ENCODE measurements at places on chromosomes 5 and 9.
A peak's percentile ranks its signal among the peaks of the same experiment; 100 is the strongest.

- DNase-seq: no peak
Measured at GRCh38 chr9:79237861-79238260, 333.9 kb upstream of the TLE4 start.

DNA sequence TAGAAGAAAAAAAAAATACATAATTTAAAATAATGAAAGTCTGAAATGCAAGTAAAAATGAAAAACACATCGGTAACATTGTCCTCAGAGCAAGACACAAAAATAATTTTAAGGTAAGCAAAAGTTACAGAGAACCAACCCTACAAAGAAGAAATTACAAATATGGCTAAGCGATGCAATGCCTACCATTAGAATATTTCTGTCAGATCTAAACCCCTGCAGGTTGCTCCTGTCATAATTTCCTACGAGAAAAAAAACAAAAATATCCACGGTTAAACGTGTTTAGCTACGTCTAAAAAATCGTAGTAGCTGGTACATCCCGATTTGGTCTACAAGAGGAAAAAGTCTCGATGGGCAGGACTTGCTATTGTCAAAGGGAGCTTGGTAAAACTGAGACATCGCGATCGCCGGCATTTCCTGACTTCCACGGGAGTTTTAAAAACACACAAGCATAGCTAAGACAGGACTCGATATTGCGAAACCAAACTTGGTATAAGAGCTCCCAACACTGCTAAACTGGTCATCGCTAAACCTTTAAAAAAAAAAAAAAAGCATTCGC lies 1.1 kb upstream of the ANXA2R start:
- peak; percentile 48 for DNase-seq

DNA sequence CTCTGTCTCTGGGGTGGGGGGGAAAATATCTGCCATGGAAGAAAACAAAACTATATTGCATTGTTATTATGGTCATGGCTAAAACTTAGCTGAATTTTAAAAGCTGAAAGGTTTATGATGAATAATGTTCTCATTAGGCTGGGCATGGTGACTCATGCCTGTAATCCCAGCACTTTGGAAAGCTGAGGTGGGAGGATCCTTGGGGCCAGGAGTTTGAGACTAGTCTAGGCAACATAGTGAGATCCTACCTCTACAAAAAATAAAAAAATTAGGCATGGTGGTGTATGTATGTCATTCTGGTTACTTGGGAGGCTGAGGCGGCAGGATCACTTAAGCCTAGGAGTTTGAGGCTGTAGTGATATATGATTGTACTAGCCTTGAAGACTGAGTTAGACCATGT lies 44.5 kb downstream of the IPO11 start:
- DNase-seq: no peak

GRCh38 chr5:167920589-167920988 lies 370.9 kb upstream of the WWC1 start:
- no peak for DNase-seq

DNA sequence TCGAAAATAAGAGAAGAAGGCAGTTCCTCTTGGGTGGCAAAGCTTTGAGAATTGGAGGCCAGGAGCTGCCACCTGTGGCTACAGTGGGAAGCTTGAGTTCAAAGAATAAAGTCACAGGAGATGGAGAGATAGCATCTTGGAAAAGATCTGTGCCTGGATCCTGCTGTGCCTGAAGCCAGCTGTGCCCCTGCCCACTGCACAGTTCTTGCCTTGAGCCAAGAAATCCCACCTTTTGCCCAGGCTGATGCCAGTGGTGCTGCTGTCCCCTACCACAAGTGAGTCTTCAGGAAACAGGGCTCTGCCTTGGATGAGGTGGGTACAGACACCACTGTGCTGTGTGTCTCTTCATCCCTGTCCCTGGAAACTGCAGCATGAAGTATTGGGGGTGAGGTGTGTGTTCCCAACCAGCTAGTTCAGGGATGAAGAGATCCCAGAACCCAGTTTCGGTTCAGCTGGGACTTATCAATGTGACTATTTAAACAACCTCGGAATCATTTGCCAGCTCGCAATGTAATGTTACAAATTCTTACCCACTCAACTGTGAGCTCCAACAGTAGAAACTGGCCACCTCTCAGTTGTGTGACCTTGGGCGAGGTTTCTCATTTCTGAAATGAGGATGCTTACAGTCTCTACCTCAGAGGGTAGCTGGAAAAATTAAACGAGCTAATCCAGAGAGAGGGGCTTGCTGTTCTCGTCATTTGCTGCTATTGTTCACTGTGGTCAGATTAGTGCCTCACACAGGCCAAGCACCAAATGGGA lies 5.9 kb downstream of the IER5L start:
- DNase-seq: no peak

DNA sequence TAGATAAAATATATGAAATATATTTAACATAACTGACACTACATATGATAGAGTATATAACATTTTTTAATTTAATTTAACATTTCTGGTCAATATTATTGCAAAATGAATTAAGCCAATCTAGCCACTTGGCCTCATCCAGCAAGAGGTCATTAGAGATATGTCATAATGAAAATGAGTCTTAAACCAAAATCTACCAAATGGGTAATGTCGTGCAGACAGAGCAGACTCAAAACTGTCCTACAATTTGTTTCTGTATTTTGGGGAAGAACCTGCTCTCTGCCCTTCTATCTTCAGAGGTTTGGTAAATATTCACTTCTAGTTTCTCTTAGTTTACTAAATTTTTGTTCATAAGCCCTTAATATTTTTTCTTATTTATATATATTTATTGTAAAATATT lies 61.4 kb downstream of the ARHGEF28 start:
- DNase-seq: no peak

DNA sequence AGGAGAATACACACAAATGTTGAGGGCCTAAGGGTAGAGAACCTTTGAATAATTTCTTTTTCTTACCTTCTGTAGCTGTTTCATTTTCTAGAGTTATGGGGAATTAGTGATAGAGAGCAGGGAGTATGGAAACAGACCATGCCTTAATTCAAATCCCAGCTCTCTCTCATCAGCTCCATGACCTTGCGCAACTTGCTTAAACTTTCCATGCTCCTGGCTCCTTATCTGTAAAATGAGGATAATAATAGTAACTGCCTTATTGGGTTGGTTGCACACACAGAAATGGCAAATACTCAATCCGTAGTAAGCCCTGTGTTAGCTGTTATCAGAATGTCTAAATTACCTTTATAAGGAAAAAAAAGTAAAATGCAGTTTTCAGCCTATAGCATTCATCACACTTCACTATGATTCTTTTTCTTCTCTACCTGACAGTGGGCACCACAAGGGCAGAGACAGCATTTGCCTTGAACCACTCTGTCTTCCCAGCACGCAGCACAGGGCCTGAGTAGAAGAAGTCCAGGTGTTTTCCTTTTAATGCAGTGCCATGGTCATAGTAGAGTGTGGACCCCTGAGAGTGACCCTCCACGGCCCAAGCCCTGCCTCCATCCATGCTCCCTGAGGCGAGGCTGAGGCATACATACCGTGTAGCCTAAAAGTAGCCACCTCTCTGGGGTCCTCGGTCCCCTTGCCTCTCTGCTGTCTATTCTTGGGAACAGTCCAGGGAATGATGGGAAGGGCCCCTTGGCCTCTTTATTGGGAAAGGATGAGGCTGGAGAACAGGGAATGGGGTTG lies 17.4 kb downstream of the C5orf15 start:
- DNase-seq: no peak

GRCh38 chr5:172207511-172207910 lies 13.5 kb downstream of the EFCAB9 start:
- no peak for DNase-seq

- peak; percentile 40 for DNase-seq
Measured at GRCh38 chr5:62720031-62720441, 141.4 kb downstream of the LRRC70 start.

DNA sequence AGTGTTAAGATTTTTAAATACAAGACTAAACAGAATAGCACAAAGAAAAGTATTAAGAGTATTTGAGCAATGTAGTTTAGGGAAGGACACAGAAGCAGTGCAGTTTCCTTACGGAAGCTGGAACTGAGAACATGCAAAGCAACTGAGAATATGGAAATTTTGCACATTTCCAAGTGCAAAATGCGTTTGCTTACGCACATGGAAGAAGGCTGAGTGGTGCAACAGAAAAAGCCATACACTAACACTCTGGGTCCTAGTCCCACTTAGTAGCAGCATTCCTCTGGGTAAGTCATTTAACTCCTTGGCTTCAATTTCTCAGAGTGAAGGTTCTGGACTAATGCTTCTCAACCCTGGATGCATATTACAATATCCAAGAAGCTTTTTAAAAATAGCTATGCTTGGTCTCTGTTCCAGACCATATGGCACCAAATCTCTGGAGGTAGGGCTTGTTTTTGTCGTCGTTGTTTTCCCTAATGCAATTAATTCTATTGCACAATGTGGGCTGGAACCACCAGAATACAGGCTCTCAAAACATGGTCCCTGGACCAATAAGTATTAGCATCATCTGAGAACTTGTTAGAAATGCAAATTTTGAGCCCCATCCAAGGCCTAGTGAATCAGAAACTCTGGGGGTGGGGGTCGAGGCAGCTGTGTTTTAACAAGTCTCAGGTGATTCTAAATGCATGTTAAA lies 65.2 kb upstream of the DEPDC1B start:
- no peak for DNase-seq

GRCh38 chr5:159385536-159385935 lies 55.2 kb upstream of the IL12B start:
- no peak for DNase-seq

DNA sequence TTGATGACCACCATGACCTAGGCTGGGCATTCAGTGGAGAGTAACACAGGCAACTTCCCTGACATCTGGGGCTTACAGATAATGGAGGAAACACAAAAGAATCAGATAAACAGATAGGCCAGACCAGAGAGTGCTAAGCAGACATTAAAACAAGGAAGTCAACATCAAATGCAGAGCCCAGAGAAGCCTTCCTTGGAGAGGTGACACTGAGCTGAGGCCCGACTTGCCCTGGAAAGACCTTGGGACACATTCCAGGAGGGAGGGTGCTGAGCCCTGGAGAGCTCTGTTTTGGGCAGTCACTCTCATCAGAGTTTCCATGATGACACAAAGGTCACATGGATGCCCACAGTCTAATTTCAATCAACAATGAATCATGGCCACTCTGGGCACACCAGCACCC lies 31.9 kb upstream of the C5orf58 start:
- no peak for DNase-seq

DNA sequence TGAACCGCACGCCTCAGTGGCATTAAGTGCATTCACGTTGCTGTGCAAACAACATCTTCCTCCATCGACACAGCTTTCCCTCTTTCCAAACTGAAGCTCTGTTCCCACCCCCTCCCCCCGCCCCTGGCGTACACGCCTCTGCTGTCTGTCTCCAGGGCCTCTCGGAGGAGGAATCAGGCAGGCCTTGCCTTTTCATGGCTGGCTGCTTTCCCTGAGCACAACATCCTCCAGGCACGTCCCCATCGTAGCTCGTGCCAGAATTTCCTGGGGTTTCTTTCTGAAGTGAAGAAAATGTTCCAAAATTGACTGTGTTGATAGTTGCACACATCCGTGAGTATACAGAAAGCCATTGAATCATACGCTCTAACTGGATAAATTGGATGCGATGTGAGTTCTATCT lies 22.3 kb upstream of the TMEM250 start:
- DNase-seq: no peak

DNA sequence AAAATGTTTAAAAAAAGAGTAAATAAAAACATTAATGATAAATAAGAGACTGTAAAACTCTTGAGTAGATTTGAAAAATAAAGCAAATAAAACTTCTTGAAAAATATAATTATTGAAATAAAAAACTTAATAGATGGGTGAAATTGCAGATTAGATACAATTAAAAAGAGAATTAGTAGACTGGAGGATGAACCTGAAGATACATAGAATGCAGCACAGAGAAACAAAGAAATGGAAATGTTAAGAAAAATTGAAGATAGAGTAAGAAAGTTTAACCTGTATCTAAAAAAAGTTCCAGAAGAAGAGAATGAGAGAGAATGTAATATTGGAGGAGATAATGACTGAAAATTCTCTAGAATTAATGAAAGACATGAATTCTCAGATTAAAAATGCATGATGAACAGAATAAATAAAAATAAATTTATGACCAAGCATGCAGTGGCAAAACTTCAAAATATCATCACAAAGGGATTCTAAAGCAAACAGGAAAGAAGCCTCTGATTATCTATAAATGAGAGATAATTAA lies 438.1 kb upstream of the CLINT1 start:
- no peak for DNase-seq

DNA sequence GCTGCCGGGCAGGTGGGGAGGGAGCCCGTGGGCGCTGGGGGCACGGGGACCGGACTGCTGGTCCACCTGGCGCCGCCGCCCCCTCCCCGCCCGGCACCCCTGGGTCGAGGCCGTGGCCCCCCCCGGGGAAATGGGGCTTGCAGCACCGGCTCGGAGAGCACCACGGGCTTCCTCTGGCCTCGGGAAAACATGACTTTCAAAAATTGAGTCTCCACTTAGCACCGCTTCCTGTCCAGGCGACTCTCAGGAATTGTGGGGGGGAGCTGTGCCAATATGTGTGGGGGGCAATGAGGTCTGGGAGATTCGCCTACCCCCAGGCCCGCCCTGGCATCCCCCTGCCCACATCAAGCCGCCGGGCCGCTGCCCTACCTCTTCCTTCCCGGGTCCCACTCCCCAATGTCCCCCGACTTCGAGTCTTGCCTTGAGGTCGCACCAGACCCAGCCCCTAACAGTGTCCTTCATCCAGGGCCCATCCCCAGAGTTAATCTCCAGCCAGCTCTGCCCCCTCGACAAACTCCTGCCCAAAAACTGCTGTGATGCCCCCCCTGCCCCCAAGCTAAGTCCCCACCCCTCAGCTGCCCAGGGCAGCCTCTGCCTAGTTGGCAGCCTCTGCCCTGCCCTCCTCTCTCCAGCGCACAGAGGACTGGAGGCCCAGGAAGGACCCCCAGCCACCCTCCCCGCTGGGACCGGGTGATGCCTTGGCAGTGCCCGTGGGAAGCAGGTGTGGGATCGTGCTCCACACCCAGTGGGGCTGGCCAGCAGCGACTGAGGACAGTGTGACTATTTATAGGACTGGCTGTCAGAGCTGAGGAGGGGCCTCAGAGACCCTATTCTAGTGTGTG lies 3.9 kb downstream of the EGFL7 start:
- DNase-seq: no peak

- DNase-seq: no peak
Measured at GRCh38 chr5:133890776-133891280, 77.6 kb downstream of the C5orf15 start.

DNA sequence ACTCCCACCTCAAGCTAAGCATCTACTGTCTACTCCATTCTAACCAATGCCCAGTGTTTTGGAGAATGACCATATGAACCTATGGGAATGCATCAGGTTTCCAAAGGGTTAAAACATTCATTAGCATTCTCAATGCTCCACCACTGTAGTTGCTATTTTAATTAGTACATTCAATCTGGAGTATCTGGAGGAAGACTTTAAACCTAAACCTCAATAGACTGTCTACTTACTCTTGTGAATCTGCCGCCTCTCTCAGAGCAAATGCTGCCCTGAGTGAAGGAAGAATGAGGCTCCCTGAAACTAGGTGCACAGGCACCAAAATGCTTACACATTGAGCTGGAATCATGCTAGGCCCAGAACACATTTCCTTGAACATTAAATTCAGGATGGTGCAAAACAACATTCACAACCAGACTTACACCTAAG lies 2.0 kb downstream of the ENC1 start:
- DNase-seq: no peak

- peak; percentile 90 for DNase-seq
Measured at GRCh38 chr9:93091453-93092081, 4.5 kb upstream of the CARD19 start.

- no peak for DNase-seq
Measured at GRCh38 chr5:21831145-21831787, 1021.9 kb downstream of the CDH12 start.

All from activated CD4-positive, alpha-beta T cell treated with anti-CD3 and anti-CD28 coated beads for 36 hours (primary cell).